ENCODE measurements at places on chromosomes 1 and 21.
A peak's percentile ranks its signal among the peaks of the same experiment; 100 is the strongest.

DNA sequence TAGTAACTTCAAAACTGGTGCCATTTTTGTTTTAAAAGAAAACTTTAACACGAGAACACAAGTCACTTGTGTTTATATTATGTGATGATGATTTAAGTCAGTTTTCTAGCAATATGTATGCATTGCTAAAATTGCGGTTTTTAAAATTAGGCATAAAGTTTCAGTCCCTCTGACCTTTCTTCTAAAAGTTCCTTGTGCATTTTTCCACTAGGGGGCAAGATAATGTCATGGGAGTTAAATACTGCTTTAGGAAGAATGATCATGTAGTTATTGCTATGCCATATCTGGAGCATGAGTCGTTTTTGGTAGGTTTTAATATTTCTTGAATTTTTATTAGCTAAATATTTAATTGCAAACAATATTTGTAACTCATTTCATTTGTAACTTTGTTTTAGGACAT is 10.7 kb downstream of the CDC7 start:
- no peak for DNase-seq

- DNase-seq, result no peak
Measured at GRCh38 chr1:183882335-183883167, 77.6 kb downstream of the RGL1 start.

- no peak for DNase-seq
Measured at GRCh38 chr1:202571719-202572339, 138.4 kb downstream of the SYT2 start.

- DNase-seq, result peak; percentile 45
Measured at GRCh38 chr21:25801217-25802014, 66.6 kb downstream of the GABPA start.

DNA sequence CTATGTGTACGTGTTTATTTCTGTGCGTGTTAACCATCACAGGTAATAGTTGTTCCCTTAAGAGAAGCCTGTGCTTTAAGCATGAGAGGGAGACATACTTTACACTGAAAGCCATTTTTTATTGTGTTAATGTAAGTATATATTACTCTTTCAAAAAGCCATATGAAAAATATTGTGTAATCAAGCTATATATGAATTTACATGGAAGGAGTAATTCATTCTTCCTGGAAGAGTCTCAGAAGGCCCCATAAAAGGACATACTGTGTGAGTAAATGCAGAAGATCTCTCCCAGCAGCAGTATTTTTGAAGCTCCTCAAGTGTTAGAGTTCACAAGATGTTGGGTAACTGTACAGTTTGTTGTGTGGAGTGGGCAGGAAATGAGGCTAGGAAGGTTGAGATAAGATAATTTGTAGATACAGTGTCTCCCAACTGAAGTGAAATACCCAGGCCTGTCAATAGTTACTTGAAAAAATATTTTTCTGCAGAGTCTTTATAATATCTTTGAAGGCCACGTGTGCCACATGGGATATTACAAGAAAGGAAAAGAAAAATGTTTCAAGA is 138.3 kb downstream of the PTGER3 start:
- no peak for DNase-seq

GRCh38 chr1:191886977-191887376 is 271.3 kb upstream of the RGS18 start:
- DNase-seq, result no peak

GRCh38 chr1:103198076-103198475 is 89.8 kb upstream of the COL11A1 start:
- no peak for DNase-seq

- DNase-seq, result no peak
Measured at GRCh38 chr1:29249951-29250581, 13.7 kb downstream of the PTPRU start.

DNA sequence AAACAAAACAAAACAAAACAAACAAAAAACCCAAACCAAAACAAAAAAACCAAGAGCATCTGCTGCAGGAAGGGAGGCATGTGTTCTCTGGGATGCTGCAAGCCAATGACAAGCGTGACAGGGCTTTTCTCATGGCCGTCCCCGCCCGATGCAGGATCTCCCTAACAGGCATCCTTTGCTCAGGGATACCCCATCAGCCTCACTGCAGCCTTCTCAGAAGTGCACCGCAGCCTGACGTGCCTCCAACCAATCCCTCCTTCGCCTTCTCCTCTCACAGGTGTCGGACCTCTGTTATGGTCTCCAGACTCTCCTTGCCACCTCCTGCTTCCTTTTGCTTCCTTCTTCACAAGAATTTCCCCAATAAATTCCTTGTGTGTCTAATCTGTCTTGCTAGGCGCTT is 147.2 kb downstream of the PCP4 start:
- DNase-seq, result no peak

- DNase-seq, result no peak
Measured at GRCh38 chr1:197021716-197022115, 44.4 kb downstream of the CFHR5 start.

DNA sequence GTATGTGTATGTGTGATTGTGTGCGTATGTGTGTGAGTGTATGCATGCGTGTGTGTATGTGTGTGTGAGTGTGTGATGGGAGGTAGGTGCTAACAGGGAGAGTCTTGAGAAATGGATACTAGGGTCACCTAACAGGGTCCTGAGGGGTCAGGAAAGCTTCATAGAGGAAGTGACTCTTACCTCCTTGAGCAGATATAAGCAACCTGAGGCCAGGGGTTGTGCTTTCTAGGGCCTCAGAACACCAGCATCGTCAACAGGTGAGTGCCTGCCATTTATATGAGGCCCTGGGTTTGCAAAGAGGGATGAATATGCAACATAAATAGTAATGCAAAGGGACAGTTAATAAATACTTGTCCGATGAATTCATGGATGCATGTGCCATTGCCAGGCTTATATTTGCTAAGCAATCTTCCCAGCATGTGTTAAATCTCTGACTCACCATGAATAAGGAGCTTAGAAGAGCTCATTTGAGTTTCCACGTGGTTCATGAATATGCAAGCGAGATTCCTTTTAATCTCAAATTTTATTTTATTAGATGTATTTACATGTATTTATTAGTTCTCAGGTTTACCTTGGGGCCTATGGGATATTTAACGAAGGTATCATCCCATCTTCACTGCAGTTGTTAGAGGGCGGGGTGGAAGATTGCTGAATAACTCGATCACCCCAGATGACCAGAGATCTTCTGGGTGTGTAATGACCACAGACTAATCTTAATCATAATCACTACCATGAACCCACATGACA is 438.3 kb downstream of the CAMTA1 start:
- DNase-seq, result no peak

DNA sequence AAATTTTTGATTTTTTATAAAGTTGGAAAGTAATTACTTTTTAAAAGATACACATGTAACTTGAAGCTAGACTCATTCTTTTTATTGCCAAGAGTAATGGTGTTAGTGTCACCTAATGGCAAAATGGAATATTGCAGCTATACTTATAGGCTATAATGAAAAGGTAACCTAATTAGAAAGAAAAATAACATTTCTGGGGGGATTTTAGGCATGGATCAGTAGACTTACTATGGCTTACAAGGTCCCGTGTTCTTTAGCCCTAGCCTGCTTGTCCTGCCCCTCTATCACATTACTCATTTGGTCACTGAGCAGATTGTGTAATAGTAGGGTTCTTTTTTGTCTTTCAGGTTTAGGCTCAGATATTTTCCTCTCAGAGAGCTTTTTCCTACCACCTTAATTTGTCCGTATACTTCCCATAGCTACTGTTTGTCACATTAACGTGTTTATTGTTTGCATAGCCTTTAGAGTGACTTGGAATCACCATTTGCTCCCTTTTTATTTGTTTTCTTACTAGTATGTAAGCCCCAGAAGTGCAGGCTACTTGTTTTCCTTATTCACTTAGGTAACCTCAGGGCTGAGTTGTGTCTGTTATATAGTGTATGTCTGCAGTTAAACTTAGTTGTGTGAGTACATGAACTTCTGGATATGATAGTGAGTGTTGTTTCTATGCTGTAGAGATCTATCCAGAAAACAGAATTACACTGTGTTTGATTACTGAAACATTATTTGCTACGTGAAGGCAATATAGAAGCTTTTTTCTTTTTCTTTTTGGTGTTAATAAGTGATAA is 58.7 kb downstream of the RABGAP1L start:
- DNase-seq, result peak; percentile 17

DNA sequence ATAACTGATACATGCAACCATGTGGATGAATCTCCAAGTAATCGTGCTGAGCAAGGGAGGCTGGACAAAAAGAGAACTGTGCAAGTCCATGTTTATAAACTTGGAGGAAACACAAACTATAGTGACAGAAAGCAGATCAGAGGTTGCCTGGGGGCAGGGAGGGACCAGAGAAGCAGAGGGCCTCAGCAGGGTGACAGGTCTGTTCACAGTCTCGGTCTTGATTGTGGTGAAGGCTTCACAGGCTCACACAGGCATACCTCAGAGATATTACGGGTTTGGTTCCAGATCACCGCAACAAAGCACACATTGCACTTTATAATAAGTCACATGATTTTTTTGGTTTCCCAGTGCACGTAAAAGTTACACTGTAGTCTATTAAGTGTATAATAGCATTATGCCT is 28.5 kb downstream of the ACOT7 start:
- DNase-seq, result no peak

GRCh38 chr1:182709225-182709764 is 24.9 kb upstream of the RGS8 start:
- no peak for DNase-seq

GRCh38 chr21:32599526-32599925 is 12.7 kb downstream of the CFAP298 start:
- no peak for DNase-seq

DNA sequence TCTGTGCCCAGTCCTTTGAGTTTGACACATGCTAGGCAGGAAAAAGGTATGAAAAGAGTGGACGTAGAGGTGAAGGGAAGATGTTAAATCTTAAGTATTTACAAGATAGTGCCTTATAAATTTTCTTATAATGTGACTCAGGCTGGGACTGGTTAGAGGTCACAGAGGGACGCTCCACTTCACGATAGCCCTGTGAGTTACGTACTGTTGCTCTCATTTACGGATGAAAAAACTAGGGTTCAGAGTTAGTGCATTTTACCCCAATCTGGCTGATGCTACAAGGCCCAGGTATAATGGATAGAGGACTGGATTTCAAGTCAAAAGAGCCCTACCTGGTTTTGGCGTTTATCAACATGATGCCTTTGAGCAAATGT is 1.4 kb upstream of the TUT4 start:
- DNase-seq, result peak; percentile 49

DNA sequence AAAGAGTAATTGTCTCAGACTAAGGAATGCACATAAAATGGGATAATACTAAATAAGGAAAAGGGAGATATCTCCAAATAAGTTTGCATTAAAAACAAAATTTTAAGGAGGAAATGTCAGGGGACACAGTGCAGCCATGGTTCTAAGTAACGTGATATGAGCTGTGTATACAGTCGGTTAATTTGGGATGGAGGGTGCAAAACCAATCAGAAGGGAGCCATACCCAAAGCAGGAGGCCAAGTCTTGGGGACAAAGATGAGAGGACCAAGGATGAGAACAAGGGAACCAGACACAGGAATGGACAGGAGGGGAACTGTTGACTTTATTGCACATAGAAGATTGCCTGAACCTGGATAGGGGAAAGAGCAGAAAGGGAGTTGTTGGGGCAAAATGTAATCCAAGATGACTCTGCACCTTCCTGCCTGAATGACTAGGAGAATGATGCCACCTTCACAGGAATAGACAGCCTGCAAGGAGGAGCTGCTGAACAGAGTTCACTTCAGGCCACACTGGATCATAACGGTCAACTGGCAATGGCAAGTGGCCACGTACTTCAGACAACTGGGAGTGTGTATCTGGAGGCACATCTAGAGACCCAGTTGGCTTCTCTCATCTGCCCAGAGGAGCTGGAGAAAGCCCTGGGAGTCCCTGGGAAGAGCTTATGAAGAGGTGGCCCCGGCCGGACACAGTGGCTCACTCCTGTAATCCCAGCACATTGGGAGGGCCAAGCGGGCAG is 22.0 kb upstream of the BOLA1 start:
- no peak for DNase-seq

GRCh38 chr1:8908388-8909151 is 30.1 kb upstream of the ENO1 start:
- DNase-seq, result no peak

DNA sequence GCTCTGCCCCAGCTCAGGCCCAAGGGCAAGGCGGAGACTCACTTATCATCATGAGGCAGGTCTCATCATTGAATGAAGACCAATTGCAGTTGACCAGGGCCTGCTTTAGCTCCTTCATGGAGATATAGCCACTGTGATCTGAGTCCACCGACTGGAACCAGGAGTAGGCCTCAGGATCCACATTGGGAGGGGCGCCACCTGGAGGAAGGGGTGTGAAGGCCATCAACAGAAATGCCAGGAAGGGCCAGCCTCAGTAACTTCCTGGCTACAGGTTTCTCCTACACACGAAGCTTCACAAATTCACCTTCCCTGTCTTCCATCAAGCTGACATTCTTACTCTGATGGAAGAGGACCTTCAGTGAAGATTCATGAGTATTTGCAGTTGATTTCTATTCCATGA is 11.6 kb downstream of the PEF1 start:
- DNase-seq, result no peak

DNA sequence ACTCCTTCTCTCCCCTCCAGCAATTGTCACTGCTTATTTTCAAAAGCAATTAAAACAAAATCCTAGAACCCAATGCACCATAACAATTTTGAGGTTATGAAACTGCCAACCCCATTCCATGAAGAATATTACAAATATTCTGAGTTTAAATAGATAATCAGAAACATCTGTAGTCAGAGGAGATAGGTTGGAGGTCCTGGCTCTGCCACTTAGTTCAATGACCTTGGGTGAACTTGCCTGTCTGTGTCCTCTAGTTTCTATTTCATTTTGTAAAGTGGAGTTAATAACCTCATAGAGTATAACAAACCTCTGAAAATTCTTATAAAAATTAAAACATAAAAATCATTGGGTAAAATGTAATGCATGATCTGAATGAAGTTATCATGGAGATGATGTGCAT is 164.6 kb downstream of the KCTD3 start:
- DNase-seq, result no peak

DNA sequence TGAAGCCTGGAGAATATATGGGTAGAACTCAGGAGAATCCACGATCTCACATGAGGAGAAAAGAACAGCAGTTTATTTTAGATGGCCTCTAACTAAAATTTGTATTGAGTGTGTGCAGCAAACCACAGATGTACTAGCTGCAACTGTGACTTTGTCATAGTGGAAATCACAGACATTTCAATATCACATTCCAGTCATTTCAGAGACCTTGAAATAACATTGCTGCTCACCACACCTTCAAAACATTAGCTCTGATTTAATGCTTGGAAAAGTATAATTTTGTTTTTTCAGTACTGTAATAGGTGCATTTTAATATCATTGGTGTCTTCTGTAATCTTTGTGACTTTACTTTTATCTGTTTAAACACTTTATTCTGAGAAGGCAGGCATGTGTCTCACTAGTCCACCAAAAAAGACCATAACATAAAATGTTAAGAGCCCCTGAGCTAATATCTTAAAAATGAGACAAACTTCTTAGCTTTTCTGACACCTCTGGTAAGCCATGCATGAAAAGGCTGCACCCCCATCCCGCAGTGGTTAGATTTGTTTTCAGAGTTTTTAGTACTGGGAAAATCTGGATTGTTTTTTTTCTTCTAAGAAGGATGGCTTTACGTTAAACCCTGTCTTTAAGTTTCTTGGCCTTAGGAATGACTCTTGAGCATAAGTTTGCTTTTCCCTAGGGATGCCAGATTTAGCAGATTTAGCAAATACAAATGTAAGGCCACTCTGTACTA is 30.1 kb downstream of the KCNJ15 start:
- no peak for DNase-seq

- no peak for DNase-seq
Measured at GRCh38 chr1:203244776-203245175, 15.3 kb upstream of the CHIT1 start.

GRCh38 chr1:118977600-118977999 is 10.5 kb downstream of the TBX15 start:
- no peak for DNase-seq

Data from SHP77 treated with DMSO at 0.1 percent for 48 hours (cell line).